ENCODE measurements at places on chromosomes 1 and 21. TPM values are rescaled to one million over a fixed set of nuclear protein-coding genes. Genes with fewer than 3 reads are reported as not detected.

REN gene
- total RNA-seq: not detected

DNA sequence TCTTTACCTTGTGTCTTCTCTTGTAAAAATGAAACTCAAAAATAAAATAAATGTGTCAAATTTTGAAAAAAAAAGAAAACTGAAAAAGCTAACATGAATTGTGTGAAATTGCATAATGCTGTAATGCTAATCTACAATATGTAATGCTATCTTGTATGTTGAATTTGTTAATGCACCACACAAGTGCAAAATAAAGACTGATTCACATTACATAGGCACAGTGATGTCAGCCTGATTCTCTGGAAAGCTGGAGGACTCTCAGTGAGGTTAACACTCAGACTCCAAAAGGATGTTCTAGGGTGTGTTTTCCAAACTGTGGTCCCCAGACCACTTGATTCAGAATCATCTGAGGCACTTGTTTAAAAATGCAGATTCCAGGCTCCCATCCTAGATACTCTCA, 25.6 kb downstream of the SYT11 start:
- DNase-seq: no peak
- no peaks in the 10 kb centered on the region for H3K27me3 ChIP-seq
- no peak overlapping the region for H3K4me3 ChIP-seq

LMNA gene
- 319 TPM for total RNA-seq

- H3K4me1 ChIP-seq: no peaks in the 10 kb centered on the region
- no peaks in the 10 kb centered on the region for H3K27me3 ChIP-seq
- no peak for DNase-seq
- no peak overlapping the region for H3K27ac ChIP-seq
These were observed 114.5 kb upstream of the LYPLAL1 start for GRCh38 chr1:219058891-219059820.

- H3K4me1 ChIP-seq: no peaks in the 10 kb centered on the region
- no peak overlapping the region for H3K27ac ChIP-seq
- no peak overlapping the region for H3K4me3 ChIP-seq
- DNase-seq: no peak
- H3K27me3 ChIP-seq: no peaks in the 10 kb centered on the region
- H3K36me3 ChIP-seq: no peaks in the 10 kb centered on the region
These were observed 671.6 kb upstream of the ZP4 start for GRCh38 chr1:238562341-238562740.

HSPB7 gene
- 19.0 TPM for total RNA-seq

DNA sequence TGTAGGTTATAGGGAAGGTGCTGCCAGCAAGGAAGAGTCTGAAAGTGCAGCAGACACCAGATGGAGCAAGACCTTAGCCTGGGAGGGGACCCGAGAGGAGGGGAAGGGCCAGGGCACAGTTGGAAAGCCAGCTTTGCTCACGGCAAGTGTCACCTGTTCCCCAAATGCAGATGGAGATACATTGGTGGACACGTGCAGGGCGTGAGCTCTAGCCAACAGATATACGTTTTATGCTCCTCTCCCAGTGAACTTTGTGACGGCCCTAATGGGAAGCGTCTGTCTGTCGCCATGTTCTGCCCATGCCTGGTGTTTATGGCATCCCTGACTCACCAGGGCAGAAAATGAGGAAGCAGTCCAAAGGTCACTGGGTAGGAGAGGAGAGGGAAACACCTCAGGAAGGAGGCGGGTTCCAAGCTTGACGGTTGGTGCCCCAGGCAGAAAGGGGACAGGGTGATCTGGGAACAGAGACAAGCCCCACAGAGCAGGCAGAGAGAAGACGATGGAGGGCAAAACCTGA, 7.6 kb downstream of the GPA33 start:
- DNase-seq: no peak
- H3K4me1 ChIP-seq: no peaks in the 10 kb centered on the region
- H3K4me3 ChIP-seq: no peak overlapping the region
- H3K36me3 ChIP-seq: no peaks in the 10 kb centered on the region
- H3K27me3 ChIP-seq: peaks cover 7% of the 10 kb centered on the region

DNA sequence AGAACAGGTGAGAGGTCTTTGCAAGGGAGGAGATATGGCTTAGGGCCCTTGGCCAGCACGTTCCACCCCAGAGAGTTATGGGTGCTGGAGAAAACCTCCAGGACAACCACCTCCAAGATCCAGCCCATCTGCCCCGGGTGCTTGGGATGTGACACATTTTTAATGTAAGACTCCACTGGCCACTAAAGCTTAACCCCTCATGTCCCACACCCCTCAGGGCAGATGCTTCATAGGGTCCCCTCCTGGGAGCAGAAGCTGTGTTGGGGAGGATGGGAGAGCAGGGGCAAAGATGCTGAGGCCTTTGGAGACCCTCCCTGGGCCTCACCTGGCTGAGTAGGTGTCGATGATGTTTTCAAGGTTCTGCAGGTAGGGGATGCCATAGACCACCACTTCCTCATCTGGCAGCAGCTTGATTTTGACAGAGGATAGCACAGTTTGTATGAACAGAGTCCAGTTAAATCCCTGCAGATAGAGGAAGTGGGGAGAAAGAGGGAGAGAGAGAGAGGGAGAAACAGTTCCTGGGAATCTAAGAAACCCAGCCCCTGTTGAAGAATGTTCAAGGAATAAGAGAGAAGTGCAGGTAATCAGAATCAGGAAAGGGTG, 11.9 kb downstream of the PRXL2B start:
- no peaks in the 10 kb centered on the region for H3K27me3 ChIP-seq
- no peaks in the 10 kb centered on the region for H3K4me1 ChIP-seq
- H3K4me3 ChIP-seq: no peak overlapping the region
- H3K27ac ChIP-seq: no peak overlapping the region
- no peaks in the 10 kb centered on the region for H3K36me3 ChIP-seq
- no peak for DNase-seq

- H3K27me3 ChIP-seq: no peaks in the 10 kb centered on the region
- H3K4me1 ChIP-seq: no peaks in the 10 kb centered on the region
- DNase-seq: no peak
- no peaks in the 10 kb centered on the region for H3K36me3 ChIP-seq
These were observed 388.2 kb downstream of the USP25 start for GRCh38 chr21:16117851-16118590.
